Esophagus squamous epithelium (tissue), 5 donors: ENCODE measurements at places on chromosomes 3 and 15.

DNA sequence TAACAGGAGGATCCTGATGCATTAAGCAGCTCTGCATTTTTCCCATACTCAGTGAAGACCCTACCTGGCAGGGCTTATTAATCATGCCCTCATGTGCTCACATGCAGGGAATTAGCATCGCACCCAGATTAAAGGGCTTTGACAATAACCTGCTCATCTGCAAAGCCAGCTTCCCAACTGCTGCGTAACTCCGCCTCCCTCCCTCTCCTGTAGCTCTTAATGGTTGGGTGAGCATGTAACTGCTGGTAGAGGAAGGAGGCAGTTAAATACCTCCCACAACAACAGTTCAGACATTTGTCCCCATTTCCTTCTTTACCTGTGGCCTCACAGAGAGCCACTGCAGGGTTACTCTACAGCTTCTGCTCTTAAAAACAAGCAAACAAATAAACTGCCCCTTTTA lies 203.6 kb upstream of the WNT5A start:
- no peak for DNase-seq

GRCh38 chr3:156579427-156579851 lies 24.5 kb upstream of the SSR3 start:
- DNase-seq, result no peak

DNA sequence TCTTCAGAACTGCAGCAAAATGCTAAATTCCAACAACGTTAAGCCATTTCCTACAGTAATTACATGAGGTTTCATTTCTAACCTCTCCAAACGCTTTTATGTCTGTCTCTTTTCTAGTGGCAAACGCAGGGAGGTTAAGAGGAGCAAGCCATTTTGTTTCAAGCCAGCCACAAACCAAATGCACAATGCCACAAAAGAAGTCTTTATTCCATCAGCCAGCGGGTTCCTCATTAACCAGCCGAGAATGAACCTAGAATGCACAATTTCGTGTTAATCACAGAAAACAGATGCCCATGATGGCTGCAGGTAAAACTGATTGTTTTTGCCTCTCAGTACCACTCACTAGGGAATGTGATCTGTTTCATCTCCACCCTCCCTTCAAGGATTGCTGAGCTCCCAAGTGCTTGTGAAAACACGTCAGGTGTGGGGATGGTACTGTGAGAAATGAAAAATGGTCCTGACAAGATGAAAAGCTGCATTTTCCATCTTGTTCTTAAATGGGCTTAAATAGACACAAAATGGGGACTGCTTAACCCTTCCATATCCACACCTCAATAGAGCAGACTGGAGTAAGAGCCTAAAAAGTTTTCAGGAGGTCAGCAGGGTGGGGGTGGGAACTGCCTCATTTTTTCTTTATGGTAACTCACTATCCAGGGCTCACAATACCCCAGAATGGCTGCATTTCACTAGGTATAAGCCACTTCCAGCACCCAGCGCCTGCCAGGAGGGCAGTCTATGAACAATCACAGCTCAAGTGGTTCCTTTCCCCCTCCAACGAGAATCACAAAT lies 277.1 kb downstream of the MAGI1 start:
- no peak for DNase-seq

GRCh38 chr3:81951106-81951505 lies 189.7 kb upstream of the GBE1 start:
- DNase-seq, result no peak

- DNase-seq, result no peak
Observed at GRCh38 chr3:14319654-14320182, 82.7 kb upstream of the SLC6A6 start.

GRCh38 chr3:99119385-99119784 lies 217.9 kb upstream of the DCBLD2 start:
- DNase-seq, result no peak

DNA sequence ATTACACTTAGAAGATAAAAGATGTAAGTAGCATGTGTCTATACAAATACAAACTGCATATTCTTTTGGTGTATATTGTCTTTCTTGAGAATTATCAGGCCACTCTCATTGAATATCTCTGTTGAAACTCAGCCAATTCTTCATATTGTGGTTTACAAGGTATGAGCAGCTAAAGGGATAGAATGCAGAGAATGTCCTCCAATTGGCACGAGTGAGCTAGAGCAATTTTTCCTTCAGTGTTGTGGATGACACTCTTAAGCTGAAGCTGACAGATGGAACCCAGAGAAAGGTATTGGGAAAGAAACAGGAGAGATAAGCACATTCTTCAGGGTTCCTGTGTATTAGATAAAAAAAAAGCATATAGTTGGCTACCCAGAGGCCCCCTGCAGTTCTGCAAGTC lies 453.1 kb downstream of the EPHA3 start:
- DNase-seq, result no peak

- no peak for DNase-seq
Observed at GRCh38 chr3:33394403-33395054, 45.7 kb downstream of the UBP1 start.

DNA sequence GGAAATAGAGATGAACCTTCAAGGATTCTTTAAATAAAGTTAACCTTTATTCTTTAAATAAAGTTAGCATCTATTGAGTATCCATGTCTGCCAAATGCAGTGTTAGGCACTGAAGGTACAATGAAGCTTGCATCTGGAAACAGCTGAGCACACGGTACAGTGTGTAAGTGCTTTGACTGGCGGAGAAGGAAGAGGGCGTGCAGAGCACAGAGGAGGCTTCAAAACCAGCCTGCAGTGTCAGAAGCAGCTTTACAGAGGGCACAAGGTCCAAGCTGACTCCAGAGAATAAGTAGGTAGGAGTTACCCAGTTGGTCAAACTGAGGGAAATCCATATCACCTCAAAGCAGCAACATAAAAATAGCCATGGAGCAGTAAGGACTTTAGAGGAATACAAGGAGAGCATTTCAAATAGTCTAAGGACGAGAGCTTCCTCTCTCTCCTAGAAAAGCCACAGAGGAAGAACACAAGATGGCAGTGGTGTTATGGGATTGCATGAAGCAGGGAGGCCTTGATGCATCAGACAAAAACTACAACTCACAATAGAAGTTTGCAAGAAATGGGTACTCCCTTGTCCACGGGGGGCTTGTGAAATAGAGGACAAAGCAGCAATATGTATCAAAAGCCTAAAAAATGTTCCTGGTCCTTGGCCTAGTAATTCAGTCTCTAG lies 60.3 kb upstream of the PPP2R3A start:
- no peak for DNase-seq

DNA sequence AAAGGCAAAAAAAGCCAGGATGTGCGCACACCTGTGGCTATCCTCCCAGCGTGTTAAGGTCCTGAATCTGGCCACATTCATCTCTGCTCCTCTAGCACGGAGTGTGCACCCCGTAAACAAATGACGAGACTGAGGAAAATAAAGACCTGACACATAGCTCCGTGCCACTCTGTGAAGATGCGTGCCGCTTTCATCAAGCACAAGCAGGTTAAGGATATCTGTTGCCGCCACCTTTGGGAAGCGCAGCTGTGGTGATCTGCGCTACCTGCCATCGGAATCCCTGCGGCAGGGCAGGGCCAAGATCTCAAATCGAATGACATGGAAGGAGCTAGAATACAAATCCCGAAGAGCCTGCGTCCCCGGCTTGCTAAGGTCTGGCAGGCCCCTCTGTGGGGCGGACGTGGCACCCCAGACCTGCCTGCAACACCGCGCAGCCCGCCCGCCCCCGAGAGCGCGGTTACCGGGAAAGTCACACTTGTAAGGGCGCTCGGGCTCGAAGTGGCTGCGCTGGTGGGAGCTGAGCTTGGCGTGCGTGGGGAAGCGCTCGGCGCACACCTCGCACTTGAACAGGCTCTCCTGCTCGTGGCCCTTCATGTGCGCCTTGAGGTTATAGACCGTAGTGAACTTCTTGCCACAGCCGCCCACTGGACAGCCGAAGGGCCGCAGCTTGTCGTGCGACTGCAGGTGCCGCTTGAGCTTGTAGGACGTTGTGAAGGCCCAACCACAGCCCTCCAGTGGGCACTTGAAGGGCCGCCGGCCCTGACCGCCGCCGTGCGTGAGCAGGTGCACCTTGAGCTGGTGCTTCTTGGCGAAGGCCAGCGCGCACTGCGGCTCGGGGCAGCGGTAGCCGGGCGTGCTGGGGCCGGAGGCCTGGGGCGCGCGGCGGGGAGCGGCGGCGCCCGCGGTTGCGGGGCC lies 936 bp downstream of the ZXDC start:
- peak; percentile 22 for DNase-seq

GRCh38 chr3:104080088-104080626 lies 1286.6 kb upstream of the ALCAM start:
- no peak for DNase-seq

DNA sequence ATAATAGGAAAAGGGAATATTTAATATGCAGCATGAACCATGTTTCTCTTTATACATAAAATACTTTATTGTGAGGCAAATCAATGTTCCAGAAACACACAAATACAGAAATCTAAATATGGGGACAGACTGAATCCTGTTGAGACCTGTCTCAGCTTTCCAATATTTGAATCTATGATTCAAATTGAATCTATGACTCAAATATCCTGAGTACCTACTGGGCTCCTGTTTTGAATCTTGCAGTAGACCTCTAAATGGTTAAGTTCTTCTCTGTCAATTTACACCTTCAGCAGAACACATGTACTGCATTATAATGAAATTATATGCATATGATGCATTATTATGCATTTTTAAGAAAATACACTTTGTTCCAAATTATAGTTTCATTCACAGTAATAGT lies 143.2 kb upstream of the PLXND1 start:
- DNase-seq, result no peak

DNA sequence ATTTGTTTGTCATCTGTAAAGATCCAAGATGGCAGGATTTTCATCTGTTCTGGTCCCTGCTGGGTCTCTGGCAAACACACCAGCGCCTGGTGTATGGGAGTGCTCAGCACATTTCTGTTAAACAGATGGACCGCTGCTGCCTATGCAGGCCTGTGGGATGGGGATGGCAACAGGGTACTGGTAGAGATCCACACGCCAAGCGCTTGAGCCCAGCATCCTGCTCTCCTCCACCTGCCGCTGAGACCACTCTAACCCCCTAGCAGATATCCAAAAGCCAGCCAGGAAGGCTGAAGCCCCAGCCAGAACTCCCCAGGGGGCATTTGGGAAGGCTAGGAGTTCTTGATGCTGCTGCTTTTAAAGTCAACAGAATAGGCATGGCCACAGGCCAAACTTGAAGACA lies 31.7 kb downstream of the ZNF445 start:
- no peak for DNase-seq

DNA sequence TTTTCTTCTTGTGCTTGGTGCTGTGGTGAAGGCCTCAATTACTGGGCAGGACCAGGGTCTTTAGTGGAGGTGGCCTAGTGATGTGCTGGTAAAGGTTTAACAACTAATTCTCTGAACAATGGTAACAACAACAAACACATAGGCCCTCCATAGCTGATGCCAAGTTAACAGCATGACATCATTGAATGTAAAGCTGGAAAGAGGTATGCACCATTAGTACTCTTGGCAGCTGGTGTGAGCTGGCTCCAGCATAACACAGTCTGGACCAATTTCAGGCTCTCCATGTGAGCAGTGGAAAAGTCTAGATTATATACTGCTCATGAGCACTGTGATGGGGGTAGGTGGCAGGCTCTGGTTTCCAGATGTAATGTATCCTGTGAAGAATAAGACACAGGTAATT lies 61.8 kb downstream of the SLC7A14 start:
- no peak for DNase-seq

GRCh38 chr3:129399895-129400357 lies 28.5 kb downstream of the EFCAB12 start:
- no peak for DNase-seq

- DNase-seq, result no peak
Observed at GRCh38 chr3:55322638-55323037, 164.5 kb downstream of the WNT5A start.

DNA sequence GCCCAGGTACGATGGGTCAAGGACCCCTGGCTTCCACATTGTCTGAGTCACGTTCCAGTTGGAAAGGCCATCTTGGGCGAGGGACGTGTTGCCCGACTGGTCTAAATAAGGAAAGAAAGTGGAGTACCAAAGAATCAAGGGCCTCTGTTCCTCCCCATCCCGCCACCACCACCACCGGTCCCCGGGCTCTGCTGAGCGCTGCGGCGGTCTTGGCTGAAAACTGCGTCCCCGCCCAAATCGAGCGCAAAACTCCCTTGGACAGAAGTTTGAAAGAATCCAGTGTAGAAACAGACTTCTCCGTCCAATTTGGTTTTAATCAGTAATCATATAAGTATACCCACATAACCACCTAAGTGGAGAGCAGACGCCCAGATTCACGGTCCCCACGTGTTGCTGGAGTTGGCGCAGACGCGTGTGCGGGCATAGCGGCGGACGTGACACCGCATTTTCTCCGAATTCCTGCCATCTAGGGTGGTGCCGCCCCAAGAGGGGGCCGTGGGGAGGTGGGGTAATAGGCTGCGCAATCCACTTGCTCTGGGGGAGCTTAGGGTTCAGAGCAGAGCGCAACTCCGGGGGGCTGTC lies 243.8 kb upstream of the TOPAZ1 start:
- no peak for DNase-seq

GRCh38 chr3:143751643-143752178 lies 96.6 kb downstream of the SLC9A9 start:
- no peak for DNase-seq

DNA sequence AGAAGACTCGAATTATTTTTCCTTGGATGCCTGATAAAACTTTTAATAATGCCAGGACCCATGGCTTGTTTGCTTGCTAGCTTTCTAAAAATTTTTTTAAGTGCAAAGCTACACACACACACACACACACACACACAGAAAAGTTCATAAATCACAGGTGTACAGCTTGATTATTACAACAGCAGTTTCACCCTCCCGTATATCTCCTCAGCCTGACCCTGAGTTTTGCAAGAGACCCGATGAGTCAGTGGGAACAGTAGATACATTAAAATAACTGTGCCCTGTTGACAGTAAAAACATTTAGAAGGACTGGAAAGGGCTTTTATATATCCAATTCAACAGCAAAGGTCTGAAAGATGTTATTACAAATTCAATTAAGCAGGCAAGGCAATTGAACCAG lies 46.7 kb downstream of the EMC4 start:
- no peak for DNase-seq

DNA sequence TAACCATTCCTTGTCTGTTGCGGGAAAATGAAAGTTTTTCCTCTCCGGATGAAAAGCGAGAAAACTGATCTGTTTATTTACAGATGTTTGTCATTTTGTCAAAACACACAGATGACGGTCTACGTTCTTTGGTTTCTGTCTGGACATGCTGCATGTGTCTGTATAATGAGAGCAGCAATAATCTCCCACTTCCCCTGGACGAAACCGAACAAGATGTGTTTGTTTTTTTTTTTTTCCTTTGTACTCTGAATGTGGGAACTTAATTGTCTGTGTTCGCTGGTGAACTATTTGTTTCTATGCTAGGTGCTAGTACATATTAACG lies 33.6 kb downstream of the PTPRG start:
- DNase-seq, result no peak

DNA sequence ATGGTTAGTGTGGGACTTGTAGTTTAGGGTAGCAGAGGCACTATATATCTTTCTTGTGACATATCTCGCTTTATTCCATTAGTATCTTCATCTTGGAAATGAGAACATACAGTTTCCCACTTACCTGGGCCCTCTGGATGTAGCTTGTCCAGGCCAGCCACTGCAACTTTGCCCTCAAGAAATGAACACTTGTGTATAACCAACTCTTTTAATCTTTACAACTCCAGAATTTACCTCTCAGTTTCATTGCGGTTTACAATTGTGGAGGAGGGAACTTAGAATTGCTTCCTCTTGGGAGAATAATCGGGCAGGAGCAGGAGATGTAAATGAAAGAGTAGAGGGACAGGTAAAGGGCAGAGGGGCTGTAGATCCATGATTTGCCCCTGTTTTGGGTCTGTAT lies 18.4 kb upstream of the TRA2B start:
- no peak for DNase-seq

GRCh38 chr3:152128356-152128755 lies 140.4 kb upstream of the MBNL1 start:
- no peak for DNase-seq
